Urinary bladder (tissue), 4 donors: ENCODE measurements at places on chromosomes 1 and 21. TPM values are rescaled to one million over a fixed set of nuclear protein-coding genes. Genes with fewer than 3 reads are reported as not detected.

Gene FAM72C
- 0.53 TPM for total RNA-seq

GRCh38 chr1:109503935-109504334 lies 5.6 kb downstream of the AMIGO1 start:
- DNase-seq: no peak

DNA sequence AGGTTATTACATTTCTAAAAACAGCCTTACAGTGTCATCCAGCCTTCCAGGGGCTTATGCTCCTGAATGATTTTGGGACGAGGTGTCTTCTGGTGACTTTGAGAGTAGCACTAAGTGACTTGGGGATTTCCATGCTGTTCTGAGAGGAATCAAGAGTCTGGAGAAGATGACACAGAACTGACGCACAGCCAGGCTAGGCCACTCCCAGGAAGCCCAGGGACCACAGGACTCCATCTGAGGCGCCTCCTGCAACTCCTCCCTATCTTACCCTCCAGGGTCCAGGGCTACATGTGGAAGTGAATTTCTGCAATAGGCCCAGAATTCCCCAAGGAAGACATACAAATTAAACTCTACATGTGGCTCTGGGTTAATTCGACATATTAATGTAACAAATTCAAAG lies 92.5 kb downstream of the SLC25A24 start:
- no peak for DNase-seq

GRCh38 chr1:236868625-236869467 lies 73.8 kb downstream of the MTR start:
- DNase-seq: no peak

GRCh38 chr1:70403759-70404158 lies 7.3 kb upstream of the CTH start:
- DNase-seq: no peak

DNA sequence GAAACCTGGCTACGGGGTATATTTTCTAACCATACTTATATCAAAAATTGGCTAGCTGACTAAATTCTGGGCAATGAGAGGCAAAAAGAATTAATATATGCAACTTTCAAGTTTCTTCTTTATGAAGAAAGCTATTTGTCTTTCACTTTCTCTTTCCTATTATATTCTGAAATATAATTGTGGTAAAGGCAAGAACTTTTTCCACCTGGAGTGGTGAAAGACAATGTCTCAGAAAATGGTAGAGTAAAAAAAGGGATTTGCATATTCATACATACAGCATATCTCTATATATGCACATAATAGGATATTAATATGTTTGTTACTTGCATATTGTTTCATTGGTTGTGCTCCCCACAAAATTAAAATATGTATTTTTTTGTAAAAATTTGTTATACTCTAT lies 793.8 kb downstream of the PLA2G4A start:
- no peak for DNase-seq
